Activated CD8-positive, alpha-beta memory T cell treated with anti-CD3 and anti-CD28 coated beads for 1 hour (primary cell): ENCODE measurements at places on chromosomes 2 and 18.

DNA sequence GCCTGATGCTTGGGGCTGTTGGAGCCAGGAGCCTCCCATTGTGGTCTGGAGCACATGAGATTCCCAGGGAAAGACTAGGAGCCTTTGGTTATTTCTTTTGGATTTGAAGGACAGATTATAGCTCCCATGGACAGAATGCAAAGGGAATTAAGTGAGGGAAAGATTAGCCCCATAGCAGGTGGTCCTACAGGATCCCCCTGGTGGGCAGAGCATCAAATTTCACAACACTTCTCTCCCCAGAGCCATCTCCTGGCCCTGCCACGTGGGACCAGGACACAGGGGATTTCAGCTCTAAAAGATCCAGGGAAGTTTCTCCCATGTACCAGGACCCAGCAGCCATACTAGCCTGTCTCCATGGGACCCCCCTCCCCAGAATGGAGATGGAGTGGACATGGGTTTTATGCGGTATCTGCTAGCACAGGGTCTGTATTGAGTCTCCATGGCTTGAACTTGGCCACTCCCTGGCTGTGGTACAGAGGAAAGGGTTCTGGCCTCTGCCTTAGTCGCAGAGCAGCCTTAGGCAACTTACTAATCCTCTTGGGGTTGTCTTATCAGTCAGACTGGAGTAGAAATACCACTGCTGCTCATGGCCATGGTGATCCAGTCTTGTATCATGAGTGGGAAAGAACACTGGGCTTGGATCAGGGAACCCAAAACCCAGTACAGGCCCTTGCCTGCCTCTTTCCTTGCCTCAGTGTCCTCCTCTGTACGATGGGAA is 6.8 kb upstream of the PLB1 start:
- DNase-seq: no peak

DNA sequence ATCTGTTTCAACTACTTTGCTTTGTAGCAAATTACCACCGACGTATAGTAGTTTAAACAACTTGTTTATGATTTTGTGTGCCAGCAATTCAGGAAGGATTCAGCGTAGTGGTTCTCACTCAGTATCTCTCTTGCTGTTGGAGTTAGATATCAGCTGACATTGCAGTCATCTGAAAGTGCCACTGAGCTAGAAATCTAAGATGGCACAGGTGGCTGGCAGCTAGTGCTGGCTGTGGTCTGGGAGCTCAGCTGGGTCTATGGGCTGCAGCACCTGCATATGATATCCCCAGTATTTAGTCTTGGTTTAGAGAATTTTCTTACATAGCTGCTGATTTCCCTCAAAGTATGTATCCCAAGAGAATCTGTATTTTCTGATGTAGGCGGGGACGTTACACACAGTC is 235.6 kb downstream of the SCG2 start:
- DNase-seq: no peak

GRCh38 chr2:198327526-198327925 is 523.1 kb downstream of the PLCL1 start:
- DNase-seq: no peak

DNA sequence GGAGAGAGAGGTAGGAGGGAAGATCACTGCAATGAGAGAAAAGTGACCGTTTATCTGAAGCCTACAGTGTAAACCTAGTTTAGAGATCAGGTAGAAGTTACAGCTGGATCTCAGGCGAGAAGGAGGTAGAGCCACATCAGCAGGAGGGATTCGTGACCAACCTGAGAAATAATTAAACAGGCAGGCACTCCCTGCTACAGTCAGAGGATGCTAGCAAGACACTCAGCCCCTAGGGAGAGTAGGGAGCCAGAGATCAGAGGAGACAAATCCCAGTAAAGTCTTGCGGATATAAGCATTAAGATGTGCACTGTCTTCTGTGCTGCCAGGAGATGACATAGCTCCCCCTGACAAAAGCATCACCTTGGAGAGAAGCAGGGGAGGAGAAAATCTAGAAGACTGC is 629.1 kb upstream of the SLC39A10 start:
- DNase-seq: no peak

GRCh38 chr2:106638580-106638979 is 151.4 kb downstream of the CD8B2 start:
- DNase-seq: no peak

GRCh38 chr2:64865831-64866345 is 123.3 kb upstream of the SLC1A4 start:
- DNase-seq: no peak

DNA sequence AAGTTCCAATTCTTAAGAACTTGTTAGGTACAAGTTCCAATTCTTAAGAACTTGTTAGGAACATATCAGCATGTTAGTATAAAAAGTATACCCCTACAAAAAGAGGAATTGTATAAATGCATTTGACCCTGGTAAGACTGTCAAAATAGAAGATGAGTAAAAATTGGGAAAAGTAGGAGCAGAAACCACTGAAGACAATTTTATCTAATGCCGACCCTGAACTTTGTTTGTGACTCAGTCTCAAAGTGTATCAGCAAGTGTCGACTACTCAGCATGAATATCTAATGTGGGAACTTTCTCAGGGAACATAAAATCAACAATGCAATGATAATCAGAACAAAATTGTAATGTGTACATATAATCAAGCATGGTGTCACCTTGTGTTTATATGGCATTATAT is 583 bp upstream of the CD226 start:
- DNase-seq: no peak

DNA sequence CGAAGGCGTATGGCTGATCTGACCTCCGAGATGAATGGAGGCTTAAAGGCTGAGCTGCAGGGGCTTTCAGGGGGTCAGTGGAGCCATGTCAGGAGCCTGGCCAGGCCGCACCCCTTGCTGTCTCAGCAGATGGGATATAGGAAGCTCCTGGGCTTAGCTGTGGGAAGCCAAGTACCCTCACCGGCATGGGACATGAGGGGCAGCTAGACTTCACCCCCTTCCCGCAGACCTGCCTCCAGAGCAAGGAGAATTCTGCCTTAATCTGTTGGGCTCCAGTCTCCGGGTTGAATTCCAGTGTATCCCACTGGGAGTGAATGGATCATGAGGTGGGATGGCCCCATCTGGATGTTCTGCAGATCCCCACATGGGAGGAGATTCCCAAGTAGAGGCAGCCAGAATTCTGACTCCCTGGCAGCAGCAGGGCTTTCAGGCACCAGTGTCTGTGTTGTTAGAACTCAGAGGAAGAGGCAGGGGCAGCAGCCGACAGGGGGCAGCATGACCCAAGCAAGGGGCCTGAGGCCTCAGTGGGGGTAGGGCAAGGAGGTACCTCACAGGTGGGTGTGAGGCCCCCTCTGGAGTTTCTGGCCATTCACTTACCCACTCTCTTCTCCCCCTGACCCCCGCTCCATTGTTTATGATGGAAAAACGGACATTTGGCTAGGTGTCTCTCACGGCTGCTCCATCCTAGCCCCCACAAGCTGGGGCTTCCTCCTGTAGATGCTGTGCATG is 19.1 kb downstream of the CAPG start:
- DNase-seq: peak; percentile 44

GRCh38 chr18:8412117-8412516 is 197.1 kb upstream of the RAB12 start:
- no peak for DNase-seq

GRCh38 chr2:58186501-58186900 is 54.6 kb downstream of the FANCL start:
- DNase-seq: no peak

DNA sequence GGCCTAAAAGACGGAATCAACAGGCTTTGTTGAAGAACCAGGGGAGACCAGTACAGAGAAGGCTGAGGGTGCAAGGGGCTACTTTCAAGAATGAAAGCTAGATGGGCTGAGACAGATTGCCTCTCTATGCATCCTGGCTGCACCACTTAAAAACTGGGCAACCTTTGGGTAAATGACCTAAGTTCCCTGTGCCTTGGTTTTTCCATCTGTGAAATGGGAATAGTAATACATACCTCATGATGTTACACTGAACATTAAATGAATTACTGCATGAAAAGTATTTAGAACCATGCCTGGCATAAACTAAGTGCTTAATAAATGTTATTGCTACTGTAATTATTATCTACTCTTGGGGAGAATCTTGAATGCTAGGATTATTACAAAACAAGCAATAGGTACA is 106.5 kb downstream of the PRKCE start:
- no peak for DNase-seq

DNA sequence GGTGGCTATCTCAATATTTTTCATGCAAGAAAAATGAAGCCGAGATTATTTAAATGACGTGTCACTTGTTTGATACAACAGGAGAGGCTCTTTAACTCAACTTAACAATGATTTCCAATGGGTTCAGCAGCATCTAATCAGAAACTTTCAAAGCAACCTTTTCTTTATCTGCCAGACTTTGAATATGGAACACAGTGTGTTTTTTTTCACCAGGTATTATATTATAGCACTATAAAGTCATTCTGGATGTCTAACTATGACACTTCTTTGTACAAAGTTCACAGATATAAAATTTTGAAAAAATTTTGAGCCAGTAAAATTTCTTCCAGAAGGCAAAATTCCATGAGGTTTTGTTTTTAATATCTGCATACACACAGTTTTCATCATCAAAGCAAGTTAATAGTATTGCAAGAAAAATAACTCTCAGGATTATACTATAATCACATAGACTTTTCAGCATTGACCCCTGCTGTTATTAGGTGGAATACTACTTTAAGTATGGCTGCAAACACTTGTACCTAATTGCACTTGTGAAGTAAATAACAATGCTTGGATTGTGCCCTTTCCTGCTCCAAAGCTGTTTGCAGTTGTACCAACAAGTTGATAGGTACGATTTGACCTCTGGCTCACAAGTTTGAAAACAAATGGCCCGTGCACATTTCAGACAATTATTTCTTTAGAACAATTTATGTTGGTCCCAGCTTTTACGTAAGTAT is 44.0 kb upstream of the DSG1 start:
- no peak for DNase-seq

GRCh38 chr2:121372721-121373353 is 87.8 kb upstream of the TFCP2L1 start:
- no peak for DNase-seq

DNA sequence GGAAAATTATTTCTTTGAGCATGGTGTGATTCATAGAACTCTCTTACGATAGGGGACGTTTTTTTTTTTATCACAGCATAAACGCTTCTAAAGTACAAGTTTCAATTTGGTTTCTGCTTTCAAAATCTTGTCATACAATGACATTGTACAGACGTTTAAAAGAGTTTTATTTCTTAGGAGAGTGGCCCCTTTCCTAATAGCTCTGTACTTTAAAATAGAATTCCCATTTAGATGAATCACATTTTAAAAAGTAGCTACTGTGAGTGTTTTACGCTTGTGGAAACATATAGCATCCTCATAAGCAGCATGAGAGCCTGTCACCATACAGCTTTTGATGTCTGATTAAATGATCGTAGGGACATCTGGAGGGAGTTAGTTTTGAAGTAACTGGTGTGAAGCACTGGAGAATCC is 510.9 kb downstream of the PARD3B start:
- no peak for DNase-seq

GRCh38 chr2:80281049-80281448 is 23.5 kb downstream of the LRRTM1 start:
- DNase-seq: no peak

- no peak for DNase-seq
These were observed 211.0 kb downstream of the MCFD2 start for GRCh38 chr2:46704593-46704992.

DNA sequence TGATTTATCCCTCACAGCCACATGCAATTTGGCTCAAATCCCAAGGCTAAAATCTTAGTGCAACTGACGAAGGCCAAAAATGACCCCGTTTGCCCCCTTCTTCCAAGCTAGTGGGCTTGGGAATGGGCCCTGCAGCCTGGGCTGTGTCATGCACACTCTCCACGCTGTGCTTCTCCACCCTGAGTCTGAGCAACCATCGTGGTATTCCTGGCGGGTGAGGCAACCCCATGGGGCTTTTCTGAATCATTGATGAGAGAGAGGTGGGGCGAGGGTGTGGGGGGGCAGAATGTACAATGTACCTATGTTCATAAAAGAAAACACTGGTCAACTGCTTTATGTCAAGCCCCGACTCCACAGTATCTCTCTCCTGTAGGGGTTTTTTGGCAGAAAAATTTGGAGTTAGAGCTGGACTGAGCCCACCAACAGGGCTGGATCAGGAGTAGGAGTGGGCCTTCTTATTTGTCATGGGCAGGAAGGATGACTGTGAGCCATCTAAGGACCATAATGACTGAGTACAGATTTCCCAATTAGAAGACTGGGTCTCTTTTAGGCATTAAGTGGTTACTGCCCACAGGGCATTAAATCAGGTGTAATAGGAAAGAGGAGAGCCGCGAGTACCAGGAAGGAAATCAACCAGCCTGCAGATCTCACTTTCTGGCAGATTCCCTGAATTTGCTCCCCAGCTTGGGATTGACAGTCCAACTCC is 8.9 kb downstream of the SULT1C2 start:
- DNase-seq: no peak

GRCh38 chr18:61606759-61607158 is 273.5 kb downstream of the CDH20 start:
- DNase-seq: no peak

DNA sequence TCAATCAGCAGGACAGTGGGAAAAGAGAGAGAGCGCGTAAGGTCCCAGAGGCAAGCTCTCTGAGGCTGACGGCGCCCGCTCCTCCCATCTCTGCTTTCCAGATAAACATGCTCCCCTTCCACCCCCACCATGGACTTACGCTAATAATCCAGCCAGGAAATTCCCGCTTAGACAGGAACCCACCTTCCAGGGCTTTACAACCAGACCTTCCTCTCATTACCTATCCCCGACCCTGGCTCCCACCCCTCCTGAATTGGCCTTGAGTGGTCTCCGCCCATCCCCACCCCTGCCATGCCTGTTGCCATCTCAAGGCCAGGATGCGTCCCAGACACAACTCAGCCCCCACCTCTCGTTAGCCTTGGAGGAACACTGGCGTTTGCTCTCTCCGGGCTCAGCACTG is 131.1 kb downstream of the SMAD2 start:
- no peak for DNase-seq

DNA sequence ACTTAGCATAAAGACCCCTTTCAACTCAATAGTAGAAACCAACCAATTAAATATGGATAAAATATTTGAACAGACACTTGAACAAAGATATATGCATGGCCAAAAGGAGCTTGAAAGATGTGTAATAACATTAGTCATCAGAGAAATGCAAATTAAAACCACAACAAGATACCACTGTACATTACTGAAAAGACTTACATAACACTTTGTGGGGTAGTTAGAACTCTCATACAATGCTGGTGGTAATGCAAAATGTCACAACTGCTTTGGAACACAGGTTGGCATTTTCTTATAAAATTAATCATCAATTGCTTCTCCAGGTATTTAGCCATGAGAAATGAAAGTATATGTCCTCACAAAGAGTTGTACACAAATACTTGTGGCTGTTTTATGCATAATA is 60.7 kb downstream of the TTC27 start:
- no peak for DNase-seq

DNA sequence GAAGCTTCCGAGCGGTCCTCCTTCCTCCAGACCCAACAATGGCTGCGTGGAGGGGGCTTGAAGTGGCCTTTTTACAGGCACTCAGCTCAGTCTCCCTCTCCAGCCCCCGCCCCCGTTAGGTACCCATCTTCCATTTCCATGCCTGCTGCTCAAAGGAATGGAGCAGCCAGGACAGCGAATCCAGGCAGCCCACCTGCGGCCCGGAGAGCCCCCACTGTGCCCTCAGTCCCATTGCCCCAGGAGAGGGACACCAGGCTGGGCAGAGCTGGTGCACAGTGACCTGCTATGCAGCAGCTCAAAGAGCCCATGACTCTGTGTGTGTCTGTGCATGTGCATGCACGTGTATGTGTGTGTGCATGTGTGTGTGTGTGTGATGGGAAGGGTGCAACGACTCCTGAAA is 10.6 kb upstream of the POMC start:
- DNase-seq: no peak
